ENCODE measurements at places on chromosomes 7 and 10. TPM values are rescaled to one million over a fixed set of nuclear protein-coding genes. Genes with fewer than 3 reads are reported as not detected.

LIPM gene
- not detected for total RNA-seq

CYP3A7 gene
- total RNA-seq, result 1.9 TPM

AZGP1 gene
- total RNA-seq, result 2.2 TPM

ZMIZ1 gene
- total RNA-seq, result 61.0 TPM

IDE gene
- 26.9 TPM for total RNA-seq

TMEM213 gene
- total RNA-seq, result not detected

ZNF277 gene
- total RNA-seq, result 27.0 TPM

CYP2C8 gene
- total RNA-seq, result 0.28 TPM

DPYSL4 gene
- total RNA-seq, result 4.7 TPM

DKK1 gene
- 1.8 TPM for total RNA-seq

NKX1-2 gene
- total RNA-seq, result not detected

DPP6 gene
- total RNA-seq, result 0.95 TPM

AKR1D1 gene
- 0.27 TPM for total RNA-seq

LRRC27 gene
- 7.4 TPM for total RNA-seq

DGKI gene
- 1.2 TPM for total RNA-seq

AGR3 gene
- not detected for total RNA-seq

NUTM2E gene
- total RNA-seq, result not detected

ERVW-1 gene
- 0.06 TPM for total RNA-seq

FMC1 gene
- total RNA-seq, result 25.9 TPM
